Fibroblast of lung (primary cell): ENCODE measurements at places on chromosomes 6 and 20. TPM values are rescaled to one million over a fixed set of nuclear protein-coding genes. Genes with fewer than 3 reads are reported as not detected.
A peak's percentile ranks its signal among the peaks of the same experiment; 100 is the strongest.

The PROKR2 gene
- not detected in 2 replicates for total RNA-seq

The MRS2 gene
- total RNA-seq: 12.6 and 13.1 TPM in 2 replicates

The RBPJL gene
- total RNA-seq: not detected in 2 replicates

The SYCP2L gene
- under 0.01 and 0.26 TPM in 2 replicates for total RNA-seq

The CLPSL2 gene
- total RNA-seq: not detected in 2 replicates

The TAF11 gene
- 13.9 and 16.9 TPM in 2 replicates for total RNA-seq

DNA sequence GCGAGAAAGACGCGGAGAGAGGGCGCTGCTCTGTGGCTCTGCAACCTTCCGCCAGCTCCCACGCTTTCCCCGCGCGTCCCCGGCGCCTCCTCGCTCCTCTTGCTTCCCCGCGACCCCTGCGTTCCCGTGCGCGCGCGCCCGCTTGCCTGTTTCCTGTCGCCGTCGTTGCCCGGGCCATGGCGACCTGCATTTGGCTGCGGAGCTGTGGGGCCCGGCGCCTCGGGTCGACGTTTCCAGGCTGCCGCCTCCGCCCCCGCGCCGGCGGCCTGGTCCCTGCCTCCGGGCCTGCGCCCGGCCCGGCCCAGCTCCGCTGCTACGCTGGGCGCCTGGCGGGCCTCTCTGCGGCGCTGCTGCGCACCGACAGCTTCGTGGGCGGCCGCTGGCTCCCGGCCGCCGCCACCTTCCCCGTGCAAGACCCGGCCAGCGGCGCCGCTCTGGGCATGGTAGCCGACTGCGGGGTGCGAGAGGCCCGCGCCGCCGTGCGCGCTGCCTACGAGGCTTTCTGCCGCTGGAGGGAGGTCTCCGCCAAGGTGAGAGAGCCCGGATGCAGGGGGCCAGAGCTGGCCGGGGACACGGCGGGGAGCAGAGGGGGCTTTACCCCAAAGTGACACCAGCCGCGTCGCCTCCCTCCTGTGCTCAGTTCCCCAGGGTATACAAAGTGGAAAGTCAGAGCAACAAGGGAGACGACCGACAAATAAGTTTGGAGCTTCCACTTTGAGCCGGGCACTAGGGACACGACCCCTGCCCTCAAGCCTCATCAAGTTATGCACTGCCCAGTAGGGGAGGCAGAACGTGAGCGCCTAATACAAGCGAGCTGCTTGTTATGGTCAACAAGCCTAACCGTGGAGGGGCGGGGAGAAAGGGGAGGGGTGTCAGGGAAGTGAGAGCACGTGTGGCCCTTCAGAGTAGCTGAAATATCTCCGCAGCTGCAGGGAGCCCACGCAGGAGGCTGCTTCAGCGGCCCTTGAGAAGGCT lies at the start of gene ALDH5A1:
TSS of gene ALDH5A1 (plus strand) at position 149 of the 975 bp plus-strand sequence. CDS start at position 177, 28 bp downstream.
- H3K4me1 ChIP-seq: no peaks in the 10 kb centered on the region
- H3K27ac ChIP-seq: no peak within 1 kb of the TSS
- peak; percentile 32 for DNase-seq
- peaks cover 3% of the 10 kb centered on the region for H3K27me3 ChIP-seq
- H3K36me3 ChIP-seq: no peaks in the 10 kb centered on the region

- H3K27me3 ChIP-seq: no peaks in the 10 kb centered on the region
- no peak overlapping the region for H3K27ac ChIP-seq
- H3K4me1 ChIP-seq: peaks cover 24% of the 10 kb centered on the region
- no peak for DNase-seq
- H3K36me3 ChIP-seq: peaks cover 15% of the 10 kb centered on the region
- H3K4me3 ChIP-seq: no peak overlapping the region
These were observed 2.3 kb downstream of the PEDS1 start for GRCh38 chr20:50151034-50151743.

GRCh38 chr6:137631323-137631722 lies 137.1 kb upstream of the OLIG3 start:
- H3K4me3 ChIP-seq: no peak overlapping the region
- H3K27ac ChIP-seq: no peak overlapping the region
- no peaks in the 10 kb centered on the region for H3K4me1 ChIP-seq
- no peaks in the 10 kb centered on the region for H3K36me3 ChIP-seq
- H3K27me3 ChIP-seq: no peaks in the 10 kb centered on the region
- no peak for DNase-seq

- DNase-seq: no peak
- H3K36me3 ChIP-seq: no peaks in the 10 kb centered on the region
- no peaks in the 10 kb centered on the region for H3K27me3 ChIP-seq
- no peaks in the 10 kb centered on the region for H3K4me1 ChIP-seq
- H3K4me3 ChIP-seq: no peak overlapping the region
These were observed 212.1 kb upstream of the PHACTR1 start for GRCh38 chr6:12504325-12504966.
